BJ (cell line): ENCODE measurements at places on chromosomes 16 and 17. TPM values are rescaled to one million over a fixed set of nuclear protein-coding genes. Genes with fewer than 3 reads are reported as not detected.
A peak's percentile ranks its signal among the peaks of the same experiment; 100 is the strongest.

DNA sequence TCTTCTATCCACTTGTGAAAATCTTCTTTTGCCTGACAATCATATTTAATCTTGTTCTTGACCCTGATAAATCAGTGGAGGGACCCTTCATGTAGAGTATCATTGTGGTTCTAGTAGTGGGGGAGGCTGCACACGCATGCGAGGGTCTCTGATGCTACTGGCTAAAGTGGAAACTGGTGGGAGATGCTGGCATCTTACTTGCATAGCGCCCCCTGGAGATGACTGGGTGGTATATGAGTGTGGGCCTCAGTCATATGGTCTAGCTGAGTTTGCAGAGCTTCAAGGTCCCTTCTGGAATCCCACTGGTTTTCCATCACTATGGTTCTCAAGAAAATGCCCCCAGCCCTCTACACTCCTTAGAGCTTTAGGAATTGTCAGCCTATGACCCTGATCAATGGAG, 236.4 kb upstream of the AXIN2 start:
- no peak for DNase-seq

KIF19 gene
- polyA plus RNA-seq: not detected in 2 replicates

DNA sequence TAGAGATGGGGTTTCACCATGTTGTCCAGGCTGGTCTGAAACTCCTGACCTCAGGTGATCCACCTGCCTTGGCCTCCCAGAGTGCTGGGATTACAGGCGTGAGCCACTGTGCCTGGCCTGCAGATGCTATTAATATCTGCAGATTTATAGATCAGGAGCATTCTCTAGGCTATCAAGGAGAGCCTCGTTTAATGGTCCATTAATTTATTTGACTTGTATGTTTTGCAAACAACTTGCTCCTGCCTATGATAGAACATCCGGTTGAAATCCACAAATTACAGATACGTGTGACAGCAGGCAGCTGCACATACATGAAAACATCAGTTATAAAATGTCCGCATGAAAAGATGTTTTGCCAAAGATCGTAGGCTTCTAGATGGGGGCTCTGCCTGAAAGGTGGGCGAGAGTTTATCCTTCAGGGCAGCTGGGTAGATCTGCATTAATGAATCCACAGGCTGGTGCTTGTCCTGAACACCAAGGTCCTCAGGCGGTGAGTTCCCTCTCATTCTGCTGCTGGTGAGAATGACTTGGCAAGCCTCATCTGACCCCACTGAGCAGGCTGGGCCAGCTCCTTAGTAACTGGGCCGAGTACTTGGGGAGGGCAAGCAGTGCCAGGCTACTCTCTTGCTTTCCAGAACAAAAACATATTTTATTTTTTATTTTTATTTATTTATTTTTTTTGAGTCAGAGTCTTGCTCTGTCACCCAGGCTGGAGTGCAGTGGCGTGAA, 37.1 kb upstream of the MGAT5B start:
- DNase-seq: no peak

CD300LG gene
- polyA plus RNA-seq: not detected in 2 replicates

DNA sequence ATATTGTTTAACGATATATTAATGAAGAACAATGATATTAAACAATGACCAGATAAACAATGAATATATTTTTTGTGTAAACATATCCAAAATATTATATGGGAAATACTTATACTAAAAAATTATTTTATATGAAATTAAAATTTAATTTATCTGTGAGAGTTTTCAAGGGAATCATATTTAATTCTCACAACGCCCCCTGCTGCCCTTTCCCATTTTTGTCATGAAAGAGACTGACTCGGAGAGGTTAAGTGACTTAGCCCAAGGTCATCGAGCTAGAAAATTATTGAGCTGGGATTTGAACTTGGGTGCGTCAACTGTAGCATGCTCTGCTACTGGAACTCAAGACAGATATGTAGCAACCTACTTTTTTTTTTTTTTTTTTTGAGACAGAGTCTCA, 7.2 kb upstream of the MYCBPAP start:
- DNase-seq: no peak

DNA sequence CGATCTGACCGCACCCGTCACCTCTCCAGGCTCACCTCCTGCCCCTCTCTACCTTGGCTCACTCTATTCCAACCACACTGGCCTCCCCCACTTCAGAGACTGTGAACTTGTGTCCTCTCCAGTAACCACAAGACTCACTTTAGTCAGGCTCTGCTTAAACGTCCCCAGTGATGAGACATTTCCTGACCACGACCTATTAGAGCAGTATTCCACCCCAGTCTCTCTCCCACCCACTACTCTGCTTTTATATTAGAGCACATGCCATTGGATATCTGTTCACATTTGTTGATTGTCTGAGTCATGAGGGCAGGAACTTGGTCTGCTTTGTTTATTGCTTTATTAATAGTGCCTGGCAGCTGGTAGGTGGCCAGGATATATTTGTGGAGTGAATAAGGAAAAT, 20.1 kb downstream of the COX11 start:
- DNase-seq: peak; percentile 85

- DNase-seq: no peak
These were observed 157.6 kb downstream of the CPPED1 start for GRCh38 chr16:12646098-12646489.

DNA sequence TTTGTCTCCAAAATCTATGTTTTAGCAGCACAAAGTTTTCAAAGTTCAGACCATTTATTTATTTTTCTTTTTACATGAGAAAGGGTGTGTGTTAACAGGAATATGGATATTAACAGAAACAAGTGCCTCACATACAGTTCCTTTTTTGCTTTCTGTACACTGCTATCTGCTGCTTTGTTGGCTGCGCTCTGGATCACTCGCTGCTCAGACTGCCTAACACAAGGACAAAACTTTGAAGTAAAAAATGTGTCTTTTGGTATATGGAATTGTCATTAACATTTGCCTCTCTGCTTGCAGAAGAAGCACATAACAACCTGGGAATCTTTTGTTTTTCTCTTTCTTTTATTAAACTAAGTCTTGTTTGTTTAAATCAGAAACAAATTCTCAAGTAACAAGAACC, 262.8 kb downstream of the ZFHX3 start:
- no peak for DNase-seq

GRCh38 chr17:4365628-4366326, 698 bp downstream of the UBE2G1 start:
- no peak for DNase-seq

DNA sequence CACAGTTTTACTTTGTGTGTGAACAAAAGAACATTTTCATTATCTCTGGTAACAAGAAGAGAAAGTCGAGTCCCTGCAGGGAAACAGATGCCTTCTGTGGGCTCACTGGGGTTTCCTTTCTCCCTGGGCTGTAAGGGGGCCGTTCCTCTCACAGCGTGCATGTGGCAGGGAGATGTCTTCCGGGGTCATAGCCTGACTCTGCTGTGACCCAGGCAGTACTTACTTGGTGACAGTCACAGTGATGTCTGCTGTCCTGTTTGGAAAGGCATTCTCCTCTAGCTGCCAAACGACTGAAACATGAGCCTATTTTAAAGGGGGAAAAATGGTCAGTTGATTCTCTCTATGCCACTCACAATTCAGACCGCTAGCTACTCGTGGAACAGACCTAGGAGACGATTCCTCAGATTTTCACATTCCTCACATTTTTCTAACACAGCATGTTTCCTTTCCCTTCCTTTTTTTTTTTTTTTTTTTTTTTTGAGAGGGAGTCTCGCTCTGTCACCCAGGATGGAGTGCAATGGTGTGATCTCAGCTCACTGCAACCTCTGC, 7.3 kb downstream of the HASPIN start:
- no peak for DNase-seq

DNA sequence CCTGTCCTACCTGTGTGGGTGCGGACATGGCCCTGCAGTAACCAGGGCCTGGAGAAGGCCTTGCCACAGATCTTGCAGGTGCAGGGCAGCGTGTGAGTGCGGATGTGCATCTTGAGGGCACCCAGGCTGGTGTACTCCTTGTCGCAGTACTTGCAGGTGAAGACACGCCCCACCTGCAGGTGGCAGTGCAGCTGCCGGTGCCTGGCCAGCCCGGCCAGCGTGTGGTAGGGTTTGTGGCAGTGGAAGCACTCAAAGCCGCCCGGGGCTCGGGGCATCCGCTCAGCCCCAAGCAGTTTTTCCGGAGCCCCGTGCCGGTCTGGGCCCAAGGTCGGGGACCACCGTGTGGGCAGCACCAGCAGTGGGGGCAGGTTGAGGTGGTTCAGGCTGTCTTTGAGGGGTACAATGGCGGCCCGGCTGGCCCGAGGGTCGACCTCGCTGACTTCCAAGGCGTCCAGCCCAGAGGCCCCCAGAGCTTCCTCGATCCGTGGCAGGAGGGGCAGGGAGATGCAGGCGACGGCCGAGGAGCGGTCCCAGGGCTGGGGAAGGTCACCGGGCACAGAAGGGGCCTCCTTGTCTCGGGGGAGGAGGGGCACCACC, 5.1 kb downstream of the SNAI3 start:
- no peak for DNase-seq

CACNG4 gene
- 0.02 and 0.06 TPM in 2 replicates for polyA plus RNA-seq

DNA sequence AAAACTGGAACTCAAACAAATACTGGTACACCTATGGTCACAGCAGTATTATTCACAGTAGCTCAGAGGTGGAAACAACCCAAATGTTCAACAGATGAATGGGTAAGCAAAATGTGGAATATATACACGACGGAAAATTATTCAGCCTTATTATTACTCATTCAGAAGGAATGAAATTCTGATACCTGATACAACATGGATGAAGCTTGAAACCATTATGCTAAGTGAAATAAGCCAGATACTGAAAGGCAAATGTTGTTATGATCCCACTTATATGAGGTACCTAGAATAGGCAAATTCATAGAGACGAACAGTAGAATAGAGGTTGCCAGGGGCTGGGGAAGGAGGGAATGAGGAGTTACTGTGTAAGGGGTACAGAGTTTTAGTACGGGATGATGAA, 27.1 kb upstream of the MYLK3 start:
- DNase-seq: no peak

CAVIN1 gene
- polyA plus RNA-seq: 607 and 734 TPM in 2 replicates

HYDIN gene
- 0.47 and 0.65 TPM in 2 replicates for polyA plus RNA-seq

MARCHF10 gene
- polyA plus RNA-seq: 0.43 TPM in 2 replicates

DNA sequence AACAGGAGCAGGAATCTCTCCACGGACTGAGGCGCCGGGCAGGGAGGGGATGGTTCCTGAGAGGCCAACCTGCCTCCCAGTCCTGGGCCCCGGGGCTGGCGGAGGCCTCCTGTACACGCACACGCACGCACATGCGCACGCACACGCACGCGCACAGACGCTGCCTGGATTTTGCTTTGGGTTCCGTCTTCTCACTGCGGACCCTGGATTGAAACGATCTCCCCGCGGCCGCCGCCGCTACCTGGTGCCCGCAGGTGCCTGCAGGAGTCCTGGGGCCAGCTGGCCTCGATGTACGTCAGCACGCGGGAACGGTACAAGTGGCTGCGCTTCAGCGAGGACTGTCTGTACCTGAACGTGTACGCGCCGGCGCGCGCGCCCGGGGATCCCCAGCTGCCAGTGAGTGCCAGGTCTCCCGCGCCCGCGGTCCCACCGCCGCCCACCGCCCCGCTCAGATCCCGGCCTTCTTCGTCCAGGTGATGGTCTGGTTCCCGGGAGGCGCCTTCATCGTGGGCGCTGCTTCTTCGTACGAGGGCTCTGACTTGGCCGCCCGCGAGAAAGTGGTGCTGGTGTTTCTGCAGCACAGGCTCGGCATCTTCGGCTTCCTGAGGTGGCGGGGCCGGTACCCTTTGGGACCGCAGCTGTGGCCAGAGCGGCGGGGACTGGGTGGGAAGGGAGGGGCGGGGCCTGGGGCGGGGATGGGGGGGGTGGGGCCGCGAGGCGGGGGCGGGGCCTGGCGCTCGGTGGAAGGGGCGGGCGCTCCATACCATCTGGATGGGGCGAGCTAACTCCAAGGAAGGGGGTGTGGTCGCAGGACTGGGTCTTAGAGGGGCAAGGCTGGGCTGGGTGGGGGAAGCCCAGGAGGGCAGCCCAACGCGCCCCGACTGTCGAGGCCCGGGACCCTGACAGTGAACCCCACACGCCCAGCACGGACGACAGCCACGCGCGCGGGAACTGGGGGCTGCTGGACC, 12.3 kb downstream of the CES4A start:
- DNase-seq: no peak

- no peak for DNase-seq
These were observed 6.9 kb upstream of the SLC7A6 start for GRCh38 chr16:68257251-68257905.

DNA sequence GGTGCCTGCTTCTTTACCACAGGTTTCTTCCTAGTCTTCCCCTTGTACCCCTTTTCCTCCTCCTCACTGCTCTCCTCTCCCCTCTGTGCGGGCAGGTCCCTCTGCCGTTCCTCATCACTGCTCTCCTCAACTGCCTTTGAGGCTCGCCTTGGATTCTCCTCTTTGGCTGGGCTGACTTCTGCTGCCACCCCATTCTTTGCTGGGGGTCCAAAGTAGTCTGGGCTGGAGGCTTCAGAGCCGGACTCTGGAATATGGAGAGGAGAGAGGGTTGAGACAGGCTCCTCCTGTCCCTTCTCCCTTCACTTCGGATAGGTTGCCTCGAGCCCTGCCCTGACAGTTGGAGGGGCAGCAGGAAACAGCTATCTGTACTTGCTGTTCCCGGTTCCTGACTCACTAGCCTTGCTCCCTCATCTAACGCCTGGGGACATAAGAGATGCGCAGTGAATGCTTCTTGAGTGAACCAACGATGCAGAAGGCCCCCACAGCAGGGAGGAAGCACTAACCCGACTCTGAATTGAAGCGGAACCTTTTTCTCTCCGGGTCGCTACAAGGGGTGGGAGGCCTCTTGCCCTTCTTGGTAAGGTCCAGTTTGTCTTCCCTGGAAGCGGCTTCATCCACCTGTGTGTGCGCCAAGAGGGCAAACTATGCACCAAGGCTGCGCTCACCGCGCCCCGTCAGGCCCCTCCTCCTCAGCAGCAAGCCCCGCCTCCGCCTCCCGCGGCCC, 655 bp downstream of the HIRIP3 start:
- DNase-seq: peak; percentile 35

- no peak for DNase-seq
These were observed 42.0 kb upstream of the ETV4 start for GRCh38 chr17:43588121-43588520.

TBC1D3D gene
- polyA plus RNA-seq: 1.3 and 2.0 TPM in 2 replicates

WSCD1 gene
- polyA plus RNA-seq: 0.28 and 1.0 TPM in 2 replicates

GRCh38 chr16:8753416-8754054, 43.9 kb downstream of the TMEM186 start:
- DNase-seq: no peak

DNA sequence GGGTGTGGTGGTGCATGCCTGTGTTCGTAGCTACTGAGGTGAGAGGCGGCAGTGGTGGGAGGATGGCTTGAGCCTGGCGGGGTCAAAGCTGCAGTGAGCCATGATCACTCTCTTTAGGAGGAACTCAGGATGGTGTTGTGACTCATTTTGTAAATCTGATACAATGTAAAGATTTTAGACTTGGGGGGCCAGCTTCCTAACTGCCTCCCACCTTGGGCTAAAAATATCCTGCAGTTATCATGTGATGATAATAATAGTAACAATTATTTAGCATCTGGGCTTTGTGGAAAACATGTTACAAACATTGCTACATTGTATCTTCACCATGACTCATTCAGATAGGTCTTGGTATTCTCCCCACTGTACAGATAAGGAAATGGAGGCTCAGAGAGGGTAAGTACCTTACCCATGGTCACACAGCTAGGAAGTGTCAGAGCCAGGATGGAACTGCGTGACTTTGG, 7.4 kb downstream of the CTNS start:
- DNase-seq: no peak

CALB2 gene
- polyA plus RNA-seq: 0.16 and 0.18 TPM in 2 replicates
